AML-193 (cell line): ENCODE measurements at places on chromosomes 5 and 9.
A peak's percentile ranks its signal among the peaks of the same experiment; 100 is the strongest.

DNA sequence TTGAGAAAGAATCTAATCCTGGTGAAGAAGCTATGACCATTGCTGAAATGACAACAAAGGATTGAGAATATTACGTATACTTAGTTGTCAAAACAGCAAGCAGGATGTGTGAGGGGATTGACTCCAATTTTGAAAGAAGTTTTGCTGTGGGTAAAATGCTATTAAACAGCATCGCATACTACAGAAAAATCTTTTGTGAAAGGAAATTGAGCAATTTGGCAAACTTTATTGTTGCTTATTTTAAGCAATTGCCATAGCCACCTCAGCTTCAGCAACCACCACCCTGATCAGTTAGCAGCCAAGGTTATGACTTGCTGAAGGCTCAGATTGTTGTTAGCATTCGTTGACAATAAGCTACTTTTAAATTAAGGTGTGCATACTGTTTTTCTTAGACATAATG, 22.5 kb upstream of the ARL14EPL start:
- no peak for DNase-seq

DNA sequence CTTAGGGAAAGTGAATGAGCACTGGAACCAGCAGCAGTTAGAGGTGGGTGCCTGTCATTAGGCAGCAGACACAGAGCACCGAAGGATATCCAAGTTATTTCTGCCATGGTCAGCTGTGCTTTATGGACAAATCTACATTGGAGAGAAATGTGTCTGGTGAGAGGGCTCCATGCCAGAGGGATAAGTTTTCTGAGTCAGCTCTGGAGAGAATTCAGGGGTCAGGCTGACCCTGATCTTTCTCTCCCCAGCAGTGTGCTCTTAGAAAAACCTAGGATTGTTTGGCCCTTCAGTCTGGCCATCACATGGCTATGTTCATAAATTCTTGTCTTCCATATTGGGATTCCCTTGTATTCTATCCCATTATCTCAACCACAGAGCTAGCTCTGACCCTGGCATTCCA, 8.9 kb upstream of the IL17B start:
- no peak for DNase-seq

- DNase-seq, result no peak
These were observed 7.0 kb upstream of the GOLGA1 start for GRCh38 chr9:124947727-124948391.

- DNase-seq, result no peak
These were observed 194.7 kb downstream of the DNAH5 start for GRCh38 chr5:13749766-13750165.

GRCh38 chr5:135332519-135333150, 66.4 kb downstream of the MACROH2A1 start:
- DNase-seq, result peak; percentile 52

DNA sequence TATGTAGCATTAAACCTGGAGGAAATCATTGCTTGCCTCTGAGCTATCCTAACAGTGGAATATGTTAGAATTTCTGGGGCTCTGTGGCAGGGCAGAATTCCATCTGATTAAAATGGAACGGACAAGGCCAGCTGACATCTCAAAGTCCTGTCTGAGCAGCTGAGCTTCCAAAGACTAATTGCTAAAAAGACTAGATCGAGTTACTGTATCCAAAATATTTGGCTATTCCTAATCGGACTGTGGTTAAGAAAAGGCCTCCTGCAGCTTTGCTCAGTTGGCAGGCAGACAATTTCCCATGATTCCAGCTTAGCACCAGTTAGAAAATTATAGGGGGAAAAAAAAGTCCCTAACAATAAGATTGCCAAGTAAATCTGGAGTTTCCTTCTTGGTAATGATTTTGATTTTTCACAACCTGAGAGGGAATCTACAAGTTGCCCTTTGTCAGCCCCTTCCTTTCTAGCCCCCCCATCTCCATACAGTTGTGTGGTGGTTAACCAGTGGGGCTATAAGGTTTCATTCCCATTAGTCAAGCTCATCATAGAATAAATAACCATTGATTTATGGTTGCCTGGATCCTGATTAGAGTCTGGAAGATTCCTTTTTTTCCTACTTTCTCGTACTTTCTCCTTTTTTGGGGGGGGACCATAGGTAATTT, 26.4 kb downstream of the PTGR1 start:
- DNase-seq, result no peak

- no peak for DNase-seq
These were observed 18.6 kb upstream of the GLRX start for GRCh38 chr5:95840956-95841705.

DNA sequence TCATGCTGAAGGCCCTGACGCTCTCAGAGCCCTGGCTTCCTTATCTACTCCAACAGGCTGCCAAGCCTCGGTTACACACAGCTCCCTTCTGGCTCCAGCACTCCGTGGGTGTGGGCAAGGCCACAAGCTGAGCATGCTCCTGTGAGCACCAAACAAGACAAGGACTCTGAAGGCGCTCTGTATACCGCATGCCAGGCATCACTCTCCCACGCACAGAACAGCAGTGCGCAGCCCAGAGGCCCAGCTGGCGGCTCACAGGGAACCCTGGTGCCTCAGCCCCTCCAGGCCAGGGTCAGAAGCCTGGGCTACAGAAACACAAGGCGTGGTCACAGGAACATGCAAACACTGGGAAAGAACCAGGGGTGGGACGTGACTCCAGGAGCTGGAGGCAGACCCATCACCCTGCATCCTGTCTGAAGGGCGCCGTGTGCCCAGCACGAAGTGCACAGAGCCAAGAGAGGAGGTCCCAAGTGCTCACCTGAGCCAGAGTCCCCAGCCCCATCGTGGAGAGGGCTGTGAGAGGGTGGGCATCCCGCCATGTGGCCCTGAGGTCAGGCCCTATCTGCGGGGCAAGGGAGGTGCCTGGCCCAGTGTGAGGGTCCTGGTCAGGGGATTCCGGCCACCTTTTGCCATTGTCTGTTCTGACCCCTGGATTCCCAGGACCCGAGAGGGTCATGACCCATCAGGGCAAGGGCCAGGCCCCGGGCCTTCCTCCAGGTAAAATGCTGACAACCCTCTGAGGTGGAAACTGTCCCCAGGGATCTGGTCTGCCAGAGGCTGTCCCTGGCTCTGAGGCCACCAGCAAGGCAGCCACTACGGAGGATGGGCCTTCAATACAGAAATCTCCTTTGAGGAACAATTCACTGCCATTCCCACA, 54.7 kb downstream of the COL23A1 start:
- DNase-seq, result peak; percentile 30

GRCh38 chr9:105515811-105516413, 42.0 kb upstream of the FKTN start:
- no peak for DNase-seq

GRCh38 chr5:71932131-71932654, 175.1 kb upstream of the MAP1B start:
- DNase-seq, result no peak

- no peak for DNase-seq
These were observed 49.2 kb downstream of the ROR2 start for GRCh38 chr9:91900797-91901177.

- DNase-seq, result no peak
These were observed 27.1 kb upstream of the ZBTB43 start for GRCh38 chr9:126777733-126778132.

DNA sequence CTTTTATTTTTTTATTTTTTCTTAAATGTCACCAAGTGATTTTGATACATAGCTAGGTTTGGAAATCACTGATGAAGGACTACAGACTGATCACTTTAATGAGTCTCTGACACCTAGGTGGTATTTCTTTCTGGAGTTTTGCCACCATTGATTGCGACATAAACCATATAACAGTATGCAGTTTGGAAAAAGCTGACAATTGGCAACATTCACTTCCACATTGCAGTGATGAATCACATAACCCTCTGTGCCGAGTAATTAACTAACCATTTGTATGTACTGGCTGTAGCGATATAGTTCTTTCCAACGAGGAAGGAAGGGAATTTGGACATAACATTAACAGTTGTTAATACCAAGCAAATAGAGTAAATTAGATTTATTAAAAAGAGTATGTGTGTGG, 222.9 kb upstream of the EFNA5 start:
- DNase-seq, result peak; percentile 63

GRCh38 chr5:103444333-103445038, 118.1 kb downstream of the NUDT12 start:
- DNase-seq, result no peak

GRCh38 chr9:87135074-87135473, 187.8 kb upstream of the GAS1 start:
- DNase-seq, result no peak

DNA sequence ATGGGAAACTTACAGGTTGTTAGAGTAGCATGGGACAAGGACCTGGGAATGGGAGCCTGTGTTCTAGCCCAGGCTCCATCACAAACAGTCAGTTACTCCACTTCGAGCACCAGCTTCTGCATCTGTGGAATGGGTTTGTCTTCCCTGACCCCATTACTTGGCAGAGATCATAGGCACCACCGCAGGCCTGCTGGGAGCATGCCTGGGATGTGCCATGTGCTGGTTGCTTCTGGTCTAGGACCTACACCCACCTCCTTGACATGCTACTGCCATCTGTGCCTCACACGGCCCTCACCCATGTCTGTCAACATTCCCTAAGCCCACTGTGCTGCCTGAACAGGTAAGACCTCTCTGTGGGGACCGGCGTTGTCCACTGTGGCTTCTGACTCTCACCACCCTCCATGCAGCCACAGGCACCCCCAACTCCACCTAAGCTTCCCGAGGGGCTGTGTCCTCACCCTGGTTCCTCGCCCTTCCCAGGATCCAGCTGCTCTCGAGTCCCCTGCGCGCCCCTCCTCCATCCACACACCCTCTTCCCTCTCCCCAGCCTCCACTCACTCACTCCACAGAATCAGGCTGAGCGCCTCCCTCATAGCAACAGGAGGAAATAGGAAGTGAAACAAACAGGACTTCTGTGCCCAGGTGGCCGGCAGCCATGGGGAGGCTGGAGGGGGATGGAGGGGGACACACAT, 85.9 kb upstream of the FAM120A start:
- DNase-seq, result no peak
